ENCODE measurements at places on chromosomes 4 and X.
A peak's percentile ranks its signal among the peaks of the same experiment; 100 is the strongest.

GRCh38 chr4:47692691-47693090 is 145.2 kb downstream of the CORIN start:
- DNase-seq, result no peak

DNA sequence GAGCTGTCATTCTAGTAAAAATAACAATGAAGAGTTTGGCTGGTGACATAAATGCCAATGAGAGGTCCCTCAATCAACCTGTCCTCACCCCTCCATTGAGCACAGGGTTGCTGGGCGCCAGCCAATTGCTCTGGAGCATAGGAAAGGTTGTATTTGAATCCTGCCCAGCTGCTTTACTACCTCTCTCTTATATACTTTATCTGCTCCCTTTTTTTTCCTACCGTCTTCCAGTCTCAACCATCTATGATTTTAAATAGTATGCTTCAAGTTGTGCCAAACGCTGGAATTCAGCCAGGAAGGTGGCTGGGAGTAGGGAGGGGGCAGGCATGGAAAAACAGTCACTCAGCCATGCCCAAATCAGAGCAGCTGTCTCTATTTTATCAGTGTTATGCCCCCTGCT is 153.8 kb downstream of the NR3C2 start:
- no peak for DNase-seq

GRCh38 chr4:76607846-76608245 is 172.8 kb downstream of the SHROOM3 start:
- DNase-seq, result no peak

DNA sequence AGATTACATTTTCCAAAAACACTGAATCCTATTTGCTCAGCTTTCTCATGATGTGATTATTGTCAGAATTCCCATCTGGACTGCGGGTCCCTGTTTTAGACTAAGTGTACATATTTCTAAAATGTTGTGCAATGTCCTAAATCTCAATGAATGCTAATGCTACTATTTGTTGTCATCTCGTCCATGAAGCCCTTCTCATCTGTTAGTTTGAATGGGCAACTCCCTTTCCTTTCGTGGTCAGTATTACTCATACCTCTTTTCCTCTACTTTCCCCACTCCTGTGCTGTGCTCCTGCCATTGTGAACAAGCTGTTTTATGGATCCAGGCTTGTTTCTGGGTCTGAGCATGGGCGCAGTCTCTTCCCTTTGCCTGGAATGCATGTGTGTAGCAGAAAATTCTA is 91.0 kb downstream of the MID1 start:
- no peak for DNase-seq

DNA sequence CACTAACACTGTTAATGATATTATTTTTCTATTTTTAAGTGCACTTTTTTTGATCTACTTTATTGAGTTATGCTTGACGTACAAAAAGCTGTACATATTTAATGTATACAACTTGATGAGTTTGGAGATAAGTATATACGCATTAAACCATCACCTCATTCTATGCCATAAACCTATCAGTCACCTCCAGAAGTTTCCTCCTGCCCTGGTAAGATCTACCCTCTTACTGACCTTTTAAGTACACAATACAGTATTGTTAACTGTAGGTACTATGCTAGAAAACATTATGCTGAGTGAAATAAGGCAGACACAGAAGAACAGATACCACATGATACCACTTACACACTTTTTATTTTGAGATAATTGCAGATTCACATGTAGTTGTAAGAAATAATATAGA is 36.9 kb downstream of the INTS6L start:
- no peak for DNase-seq

- no peak for DNase-seq
Measured at GRCh38 chr4:82430964-82431745, 765 bp downstream of the ENOPH1 start.

DNA sequence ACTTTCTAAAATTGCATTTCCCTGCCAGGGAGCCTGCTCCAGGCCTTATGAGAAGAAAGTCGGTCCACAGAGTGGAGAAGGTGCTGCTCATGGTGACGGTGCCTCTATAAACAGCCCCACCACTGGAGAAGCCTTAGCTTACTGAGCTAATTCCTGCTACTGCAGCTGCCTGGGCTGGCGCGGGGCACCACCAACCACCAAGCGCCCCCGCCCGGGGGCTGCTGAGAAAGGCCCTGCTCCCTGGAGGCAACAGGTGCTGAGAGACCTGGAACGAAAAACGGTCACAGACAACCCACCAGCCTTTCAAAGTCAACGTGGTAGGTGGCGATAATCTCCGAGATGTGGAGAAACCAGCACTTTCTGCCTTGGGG is 2.9 kb downstream of the HCFC1 start:
- DNase-seq, result no peak

- DNase-seq, result no peak
Measured at GRCh38 chrX:85504381-85504780, 124.9 kb upstream of the POF1B start.

GRCh38 chr4:41600243-41600912 is 62.4 kb downstream of the LIMCH1 start:
- no peak for DNase-seq

DNA sequence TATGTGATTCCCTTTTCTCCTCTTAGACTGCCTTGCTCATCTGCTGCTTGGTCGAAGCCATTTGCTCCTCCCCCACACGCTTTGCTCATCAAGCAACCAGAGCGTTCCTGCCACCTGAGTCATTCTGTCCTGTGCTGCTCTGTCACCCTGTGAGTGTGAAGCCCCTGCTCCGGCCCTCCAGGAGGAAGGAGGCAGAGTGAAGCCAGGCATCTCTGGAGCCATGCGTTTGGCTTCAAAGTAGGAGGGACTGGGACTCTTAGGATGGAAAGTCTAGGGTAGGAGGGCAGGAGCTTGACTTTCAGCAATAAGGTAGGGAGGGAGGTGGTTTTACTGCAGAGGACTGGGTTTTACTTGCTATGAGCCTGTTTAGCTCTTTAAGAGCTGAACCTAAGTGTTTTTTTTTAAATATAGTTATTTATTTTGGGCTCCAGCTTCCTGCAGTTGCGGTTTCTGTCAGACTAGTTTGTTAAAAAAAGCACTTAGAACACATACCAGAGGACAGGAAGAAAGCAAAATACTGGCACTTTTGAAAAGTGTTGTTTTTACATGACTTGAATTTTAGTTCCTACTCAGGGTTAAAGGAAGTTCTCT is 63.6 kb downstream of the SPINK2 start:
- DNase-seq, result peak; percentile 22

- no peak for DNase-seq
Measured at GRCh38 chr4:139207247-139207646, 30.2 kb upstream of the ELF2 start.

- DNase-seq, result no peak
Measured at GRCh38 chrX:119008110-119008744, 33.8 kb downstream of the LONRF3 start.

DNA sequence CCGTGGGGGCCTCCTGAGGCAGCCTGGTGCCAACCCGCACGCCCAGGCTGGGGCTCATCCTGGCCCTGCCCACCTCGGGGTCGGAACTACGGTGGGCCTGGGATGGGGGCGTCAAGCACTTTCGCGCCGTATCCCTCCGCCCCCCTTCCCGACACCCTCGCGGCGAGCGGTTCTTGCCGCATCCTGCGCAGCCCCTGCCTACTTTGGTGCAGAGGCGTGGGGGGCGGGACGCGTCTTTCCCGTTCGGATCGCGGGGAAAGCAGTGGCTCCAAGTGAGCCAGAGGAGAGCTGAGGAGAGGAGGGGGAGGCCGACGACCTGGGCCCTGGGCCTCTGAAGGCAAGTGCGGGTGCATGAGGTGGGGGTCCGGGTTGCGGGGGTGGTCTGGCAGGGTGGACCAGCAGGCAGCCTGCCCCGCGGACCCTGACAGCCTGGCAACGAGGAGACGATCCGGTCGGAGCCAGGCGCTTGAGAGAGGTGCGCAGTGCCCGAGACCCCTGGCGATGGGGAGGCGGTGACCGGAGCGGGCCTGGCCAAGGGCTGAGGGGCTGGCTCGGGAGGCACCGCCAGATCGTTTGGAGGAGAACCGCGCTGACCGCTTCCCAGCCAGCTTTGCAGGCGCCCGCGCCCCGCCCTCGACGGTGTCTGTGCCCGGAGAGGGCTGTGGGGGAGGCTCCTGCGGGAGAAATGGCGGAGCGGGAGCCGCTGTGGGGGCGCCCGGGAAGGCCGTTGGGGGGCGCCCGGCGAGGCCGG is at the start of gene GPRASP2:
GPRASP2 (plus strand) TSS at position 233 of the 751 bp plus-strand sequence. CDS start 2,422 bp downstream, outside the sequence.
- DNase-seq, result no peak

DNA sequence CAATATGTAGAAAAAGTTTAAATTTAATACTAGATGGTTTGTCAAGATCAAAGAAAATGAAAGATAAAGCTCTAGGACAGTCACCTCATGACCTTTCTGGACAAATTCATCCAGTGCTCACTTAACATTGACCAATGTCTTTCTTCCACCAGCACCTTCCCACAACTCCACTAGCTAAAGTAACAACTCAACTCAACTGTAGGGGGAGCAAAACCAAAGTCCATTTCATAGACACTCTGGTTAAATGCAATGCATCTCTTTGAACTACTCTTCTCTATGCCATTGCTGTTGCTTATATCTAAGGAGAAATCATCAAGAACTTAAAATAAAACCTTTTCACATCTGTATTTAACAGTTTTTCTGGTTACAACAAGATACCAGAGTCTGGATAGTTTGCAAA is 25.1 kb downstream of the UGT2B4 start:
- DNase-seq, result no peak

- no peak for DNase-seq
Measured at GRCh38 chr4:30716681-30717207, 3.4 kb upstream of the PCDH7 start.

- DNase-seq, result no peak
Measured at GRCh38 chrX:48854898-48855297, 19.5 kb upstream of the PCSK1N start.

GRCh38 chr4:8473920-8474590 is 33.5 kb downstream of the TRMT44 start:
- DNase-seq, result no peak

- no peak for DNase-seq
Measured at GRCh38 chr4:78529569-78530209, 21.9 kb upstream of the ANXA3 start.

DNA sequence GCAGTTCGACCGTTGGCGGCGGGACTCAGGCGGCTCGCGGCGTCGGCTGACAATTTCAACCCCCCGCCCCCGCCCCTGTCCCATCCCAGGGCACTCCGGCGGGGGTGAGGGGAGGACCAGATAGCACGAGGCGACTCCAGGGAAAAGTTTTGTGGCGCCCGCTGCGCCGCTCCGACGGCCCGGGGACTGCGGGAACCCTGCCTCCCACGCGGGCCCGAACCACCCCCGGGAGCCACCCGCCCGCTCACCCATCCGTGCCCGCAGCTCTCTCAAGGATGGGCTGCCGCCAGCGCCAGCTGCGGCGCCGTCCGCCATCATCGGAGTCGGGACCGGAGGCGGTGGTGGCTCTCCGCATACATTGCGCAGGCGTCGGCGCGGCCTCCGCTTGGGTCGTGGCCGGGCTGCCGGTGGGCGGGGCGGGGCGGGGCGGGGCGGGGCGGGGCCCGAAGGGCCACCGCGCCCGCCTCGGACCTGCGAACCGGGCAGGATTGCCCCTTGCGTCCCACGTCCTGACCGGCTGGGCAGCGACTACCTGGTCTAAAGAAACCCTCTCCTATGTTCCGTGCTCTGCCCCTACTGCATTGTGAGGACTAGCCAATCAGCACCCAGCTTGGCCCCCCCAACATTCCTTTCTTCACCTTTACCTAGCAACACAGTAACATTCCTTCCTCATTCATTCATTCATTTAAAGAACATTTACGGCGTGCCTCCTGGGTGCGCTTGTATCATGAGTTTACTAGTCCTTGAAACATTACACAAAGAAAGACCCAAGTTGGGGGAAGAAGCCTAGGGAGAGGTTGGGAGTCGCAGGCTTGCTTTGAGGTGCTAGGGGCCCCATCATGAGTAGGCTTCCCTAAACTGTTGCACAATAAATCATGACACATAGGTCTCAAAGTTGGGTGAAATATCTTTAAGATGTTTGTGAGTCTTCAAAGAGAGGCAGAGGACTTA is at the start of gene MAP7D3:
MAP7D3 (minus strand) TSS at position 360 of the 951 bp plus-strand sequence; CDS start at position 318, 42 bp downstream.
- DNase-seq, result no peak

- DNase-seq, result peak; percentile 90
Measured at GRCh38 chrX:17736856-17737709, at the start of gene SCML1. Gene SCML1 (plus strand): TSS chrX:17737493. CDS start chrX:17744187, 6,694 bp downstream.

Measured in GOT3 (cell line).